Neural crest cell (in vitro differentiated cells): ENCODE measurements at places on chromosomes 13 and 19.
A peak's percentile ranks its signal among the peaks of the same experiment; 100 is the strongest.

- no peak for DNase-seq
These were observed 1.6 kb upstream of the MRI1 start for GRCh38 chr19:13762635-13763235.

- DNase-seq: peak; percentile 84
These were observed at the start of gene CPT1C for GRCh38 chr19:49690656-49691242. TSS of gene CPT1C (plus strand) at chr19:49691116. CDS start at chr19:49692253, 1,137 bp downstream.

- no peak for DNase-seq
These were observed 125.5 kb downstream of the ENOX1 start for GRCh38 chr13:43661161-43661830.

- DNase-seq: no peak
These were observed 27.2 kb downstream of the WASF3 start for GRCh38 chr13:26584713-26585112.

DNA sequence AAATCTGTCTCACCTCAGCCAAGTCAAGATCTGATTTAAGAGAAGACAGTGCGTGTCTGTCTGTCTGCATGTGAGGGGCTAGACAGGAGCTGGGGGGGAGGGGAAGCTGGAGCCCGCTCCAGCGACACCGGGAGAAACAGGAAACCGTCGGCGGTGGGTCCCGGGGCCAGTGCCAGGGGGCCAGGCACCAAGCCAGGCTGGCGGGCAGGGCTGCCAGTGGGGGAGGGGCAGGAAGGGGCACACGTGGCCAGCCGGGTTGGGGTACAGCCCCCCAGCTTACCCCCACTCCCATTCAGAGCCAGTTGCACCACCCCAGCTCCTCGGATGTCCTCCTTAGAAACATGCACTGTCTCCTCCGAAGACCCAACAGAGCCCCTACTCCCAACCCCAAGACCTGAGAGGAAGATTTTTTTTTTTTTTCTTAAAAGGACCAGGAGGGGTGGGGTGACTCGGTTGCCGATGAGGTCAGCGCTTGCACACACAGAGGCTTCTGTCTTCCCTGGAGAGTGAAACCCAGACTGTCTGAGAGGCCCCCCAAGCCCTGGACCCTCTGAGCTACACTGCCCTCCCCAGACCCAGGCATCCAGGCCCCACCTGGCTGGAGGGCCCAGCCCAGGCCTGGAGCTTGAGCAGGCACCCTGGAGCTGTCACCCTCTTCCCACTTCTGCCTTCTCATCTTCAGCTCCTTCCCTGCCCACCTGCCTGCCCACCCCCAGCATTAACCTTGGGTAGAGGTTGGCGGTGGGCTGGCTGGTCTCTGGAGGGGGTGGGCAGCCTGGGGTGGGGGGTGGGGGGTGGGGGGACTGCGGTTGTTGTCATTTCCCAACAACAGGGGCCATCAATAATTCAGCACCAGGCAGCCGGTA is 4.0 kb downstream of the ERF start:
- no peak for DNase-seq

GRCh38 chr13:110521296-110521680 is 40.2 kb downstream of the RAB20 start:
- DNase-seq: no peak

DNA sequence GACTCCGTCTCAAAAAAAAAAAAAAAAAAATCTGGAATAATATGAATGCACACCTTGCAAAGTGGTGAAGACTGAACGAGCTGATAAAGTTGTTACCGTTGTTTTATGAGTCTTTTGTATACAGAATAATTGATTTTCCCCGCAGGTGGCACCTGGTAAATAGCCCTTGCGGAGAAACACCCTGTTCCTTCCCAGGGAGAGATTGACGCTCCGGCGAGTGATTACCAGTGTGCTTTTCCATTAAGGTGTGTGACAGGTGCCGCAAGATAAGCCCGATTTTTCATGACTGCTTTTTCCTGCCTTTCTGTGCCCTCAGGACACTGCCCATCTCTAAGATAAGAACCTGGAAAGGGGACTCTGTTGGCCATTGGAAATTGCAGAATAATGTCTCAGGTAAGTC is 943 bp downstream of the ZNF302 start:
- DNase-seq: no peak

DNA sequence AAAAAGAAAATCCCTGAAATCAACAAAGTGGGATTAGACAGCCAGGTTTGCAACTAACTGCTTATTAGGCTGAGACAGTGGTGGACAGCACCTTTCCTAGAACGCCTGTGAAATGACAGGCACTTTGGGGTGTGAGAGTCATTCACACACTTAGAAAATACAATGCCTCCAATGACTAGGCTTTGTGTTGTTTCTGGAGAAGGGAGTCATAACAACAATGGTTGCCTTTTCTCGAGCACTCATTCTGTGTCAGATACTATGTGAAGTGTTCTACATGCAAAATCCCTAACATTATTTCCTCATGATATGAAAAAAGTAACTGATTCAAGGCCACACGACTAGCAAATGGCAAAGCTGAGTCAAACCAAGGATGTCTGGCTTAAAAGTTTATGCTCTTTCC is 41.2 kb downstream of the SACS start:
- DNase-seq: no peak

DNA sequence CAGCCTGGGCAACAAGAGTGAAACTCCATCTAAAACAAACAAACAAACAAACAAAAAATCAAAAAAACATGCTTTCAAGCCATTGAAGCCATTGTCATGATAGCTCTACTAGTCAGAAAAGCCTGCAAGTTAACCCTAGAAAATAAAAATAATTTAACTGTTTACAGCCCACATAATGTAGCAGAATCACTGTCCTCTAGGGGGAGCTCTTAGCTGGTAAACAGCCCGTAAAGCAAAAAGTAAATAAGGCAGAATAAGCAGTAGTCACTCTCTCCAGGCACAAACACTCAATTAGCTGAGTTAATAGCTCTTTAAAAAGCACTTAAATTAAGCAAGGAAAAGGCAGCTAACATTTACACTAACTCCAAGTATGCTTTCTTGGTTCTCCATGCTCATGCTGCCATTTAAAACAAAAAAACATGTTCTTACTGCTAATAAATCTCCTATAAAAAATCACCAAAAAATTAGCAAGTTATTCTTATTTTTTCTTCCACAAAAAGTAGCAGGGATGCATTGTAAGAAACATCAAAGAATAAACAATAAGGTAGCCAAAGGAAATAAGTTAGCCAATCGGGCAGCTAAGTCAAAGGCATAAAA is 11.3 kb downstream of the LILRB4 start:
- no peak for DNase-seq

DNA sequence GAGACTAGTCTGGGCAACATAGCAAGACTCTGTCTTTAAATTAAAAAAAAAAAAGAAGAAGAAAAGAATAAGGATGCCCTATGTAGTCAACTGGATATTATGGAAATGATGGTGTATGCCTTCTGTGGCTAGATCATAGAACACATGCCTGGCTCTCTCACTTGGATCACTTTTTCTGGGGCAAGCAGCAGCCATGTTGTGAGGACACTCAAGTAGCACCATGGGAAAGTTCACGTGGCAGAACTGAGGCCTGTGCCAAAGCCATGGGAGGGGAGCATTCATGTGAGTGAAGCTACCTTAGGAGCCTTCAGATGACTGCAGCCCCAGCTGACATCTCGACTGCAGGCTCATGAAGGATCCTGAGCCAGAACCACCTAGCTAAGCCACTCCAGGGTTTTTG is 12.0 kb downstream of the PLAUR start:
- DNase-seq: no peak

DNA sequence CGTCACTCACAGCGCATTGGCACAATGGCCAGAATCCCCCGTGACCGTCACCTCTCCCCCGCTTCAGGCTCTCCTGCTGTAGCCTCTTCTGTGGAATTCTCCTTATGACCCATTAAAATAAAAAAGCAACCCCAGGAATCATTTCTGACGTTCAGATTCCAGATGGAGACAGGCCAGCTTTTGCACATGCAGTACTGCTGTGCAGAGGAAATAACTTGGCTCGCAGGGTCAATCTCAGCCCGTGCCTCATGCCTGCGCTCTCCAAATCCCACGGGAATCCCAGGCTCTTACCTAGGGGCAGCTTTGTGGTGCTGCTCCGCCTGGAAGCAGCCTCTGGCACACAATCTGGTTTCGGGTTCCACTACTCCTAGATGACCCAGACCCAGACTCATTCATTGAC is 32.7 kb upstream of the SOX1 start:
- no peak for DNase-seq

DNA sequence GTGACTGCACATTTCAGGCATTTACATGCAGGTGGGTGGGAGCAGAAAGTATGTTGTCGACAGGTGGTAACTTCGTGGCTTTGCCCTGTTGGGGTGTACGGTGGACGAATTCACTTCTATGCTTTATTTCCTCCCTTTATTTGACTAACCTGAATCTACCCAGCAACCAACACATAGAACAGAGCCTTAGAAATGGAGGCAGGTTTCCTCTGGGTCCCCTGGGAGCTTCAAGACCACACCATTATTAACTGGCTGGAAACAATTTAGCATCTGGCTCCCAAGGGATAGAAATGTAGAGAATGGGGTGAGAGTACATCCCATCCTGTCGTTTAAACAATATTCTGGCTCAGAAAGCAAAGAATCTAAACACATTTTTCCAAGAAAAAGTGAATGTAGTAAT is 244.4 kb downstream of the DLEU7 start:
- DNase-seq: no peak

GRCh38 chr19:42052241-42052863 is 17.7 kb downstream of the GRIK5 start:
- no peak for DNase-seq

- no peak for DNase-seq
These were observed 257.8 kb downstream of the EFNB2 start for GRCh38 chr13:106277484-106278154.

DNA sequence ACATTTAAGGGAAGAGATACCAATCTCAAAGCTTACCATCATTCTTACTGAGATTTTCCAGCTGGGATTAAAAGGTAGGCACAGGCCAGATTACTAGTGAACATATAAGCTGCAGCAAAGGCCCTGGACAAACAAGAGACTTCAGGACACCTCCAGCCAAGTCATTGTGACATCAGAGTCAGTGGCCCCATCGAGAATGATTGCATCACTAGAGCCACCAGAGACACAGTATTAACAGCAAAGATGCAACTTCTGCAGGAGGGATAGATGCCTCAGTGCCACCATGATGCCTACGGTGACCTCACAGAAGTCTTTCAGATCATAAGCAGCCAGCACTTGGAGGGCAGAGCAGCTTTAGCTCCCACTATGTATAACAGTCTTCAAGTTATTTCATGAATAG is 8.6 kb downstream of the RUBCNL start:
- no peak for DNase-seq

GRCh38 chr13:20519875-20520274 is 5.8 kb downstream of the CRYL1 start:
- no peak for DNase-seq

- DNase-seq: no peak
These were observed 13.1 kb upstream of the FBXL3 start for GRCh38 chr13:77040076-77040475.

GRCh38 chr13:98216711-98217285 is 39.7 kb upstream of the RNF113B start:
- DNase-seq: no peak

DNA sequence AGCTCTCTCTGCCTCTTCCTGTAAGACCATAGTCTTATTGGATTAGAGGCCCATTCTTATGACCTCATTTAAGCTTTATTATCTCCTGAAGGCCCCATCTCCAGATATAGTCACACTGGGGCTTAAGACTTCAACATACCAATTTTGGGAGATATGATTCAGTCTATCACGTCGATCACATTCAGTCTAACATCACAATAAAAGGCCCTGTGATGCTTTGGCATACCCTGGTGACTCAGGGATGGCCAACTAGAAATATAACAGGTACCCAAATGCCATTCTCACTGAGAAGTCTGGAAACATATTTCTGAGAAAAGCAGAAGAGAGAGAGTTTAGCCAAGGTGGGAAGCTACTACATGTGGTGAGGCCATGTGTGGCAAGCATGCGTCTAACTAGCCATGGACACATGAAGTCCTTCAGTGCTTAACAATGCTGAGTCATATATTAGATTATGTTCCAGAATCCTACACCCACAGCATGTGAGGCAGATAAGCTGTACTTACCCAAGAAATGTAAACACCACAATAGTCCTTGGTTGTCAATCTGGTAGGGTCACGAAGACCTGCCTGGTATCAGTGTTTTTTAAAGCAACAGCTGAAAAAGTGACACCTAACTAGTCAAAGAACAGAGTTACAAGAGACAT is 485.1 kb downstream of the FOXO1 start:
- DNase-seq: no peak

- DNase-seq: no peak
These were observed 521.9 kb downstream of the DIAPH3 start for GRCh38 chr13:59641817-59642216.

DNA sequence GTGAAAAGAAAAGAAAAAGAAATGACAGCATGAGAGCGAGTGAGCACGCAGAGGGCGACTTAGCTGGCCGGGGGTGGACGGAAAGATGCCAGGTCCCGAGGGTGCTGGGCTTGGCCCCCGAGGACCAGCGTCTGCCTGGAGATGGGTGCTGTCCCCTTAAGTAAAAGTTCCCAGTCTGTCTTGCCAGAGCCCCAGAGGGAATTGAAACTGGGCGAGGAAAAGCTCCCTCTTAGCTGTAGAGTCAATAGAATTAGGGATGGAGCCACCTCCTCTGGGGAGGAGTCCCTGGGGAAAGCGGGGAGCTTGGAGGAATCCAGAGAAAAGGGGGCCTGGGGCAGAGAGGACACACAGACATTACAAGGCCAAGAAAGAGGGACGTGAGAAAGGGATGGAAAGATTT is 13.3 kb downstream of the BCAM start:
- DNase-seq: no peak

- peak; percentile 98 for DNase-seq
These were observed at the start of gene POLD1 for GRCh38 chr19:50383852-50384684. TSS of gene POLD1 (plus strand) at chr19:50384347. CDS start at chr19:50398852, 14,505 bp downstream.

GRCh38 chr19:39297931-39298634 is 1.9 kb downstream of the IFNL1 start:
- no peak for DNase-seq

DNA sequence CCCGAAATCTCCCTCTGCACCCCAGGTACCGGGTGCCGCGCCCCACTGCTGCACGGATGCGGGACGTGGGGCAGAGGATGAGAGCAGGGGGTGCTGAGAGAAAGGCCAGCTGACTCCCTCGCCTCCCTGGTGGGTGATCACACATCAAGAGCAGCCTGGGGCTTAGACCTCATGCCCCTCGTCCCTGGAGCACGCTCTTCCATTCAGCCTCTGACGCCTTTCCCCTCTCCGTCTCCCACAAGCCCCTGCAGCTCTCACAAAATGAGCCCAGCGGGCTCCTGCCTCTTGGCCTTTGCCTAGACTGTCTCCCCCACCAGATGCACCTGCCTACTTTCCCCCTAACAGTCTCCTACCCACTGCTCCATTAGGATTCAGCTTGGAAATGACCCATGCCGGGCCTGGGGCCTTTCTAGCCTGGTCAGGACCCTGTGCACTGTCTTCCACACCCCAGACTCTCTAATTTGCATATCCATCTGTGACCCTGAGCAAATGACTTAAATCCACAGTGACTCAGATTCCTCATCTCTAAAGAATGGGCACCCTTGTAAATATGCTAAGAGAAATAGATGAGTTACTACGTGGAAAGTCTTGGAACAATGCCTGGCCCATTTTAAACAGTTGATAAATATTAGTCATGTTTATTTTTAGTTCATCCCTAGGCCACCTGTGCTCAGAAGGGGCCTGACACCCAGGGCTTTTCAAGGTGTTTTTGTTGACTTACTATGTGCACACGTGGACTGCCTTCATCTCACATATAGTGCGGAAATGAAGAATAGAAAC is 582 bp upstream of the PTPRH start:
- DNase-seq: no peak

GRCh38 chr19:4909156-4909896 is at the start of gene UHRF1:
TSS of gene UHRF1 (plus strand) at chr19:4909501. CDS start at chr19:4910886, 1,385 bp downstream.
- peak; percentile 54 for DNase-seq

- DNase-seq: peak; percentile 58
These were observed at the start of gene ZNF154 for GRCh38 chr19:57708641-57709361. TSS of gene ZNF154 (minus strand) at chr19:57709204. CDS start at chr19:57708971, 233 bp downstream.

GRCh38 chr19:15101479-15102082 is 5.6 kb upstream of the SYDE1 start:
- DNase-seq: peak; percentile 44
